ENCODE measurements at places on chromosomes 7 and 10.

- DNase-seq = no peak
These were observed 3.1 kb upstream of the ZFAND2A start for GRCh38 chr7:1163121-1163520.

GRCh38 chr10:77251297-77252013 is 386.2 kb downstream of the KCNMA1 start:
- DNase-seq = peak; percentile 58

- no peak for DNase-seq
These were observed 135.7 kb downstream of the INHBA start for GRCh38 chr7:41567031-41567730.

DNA sequence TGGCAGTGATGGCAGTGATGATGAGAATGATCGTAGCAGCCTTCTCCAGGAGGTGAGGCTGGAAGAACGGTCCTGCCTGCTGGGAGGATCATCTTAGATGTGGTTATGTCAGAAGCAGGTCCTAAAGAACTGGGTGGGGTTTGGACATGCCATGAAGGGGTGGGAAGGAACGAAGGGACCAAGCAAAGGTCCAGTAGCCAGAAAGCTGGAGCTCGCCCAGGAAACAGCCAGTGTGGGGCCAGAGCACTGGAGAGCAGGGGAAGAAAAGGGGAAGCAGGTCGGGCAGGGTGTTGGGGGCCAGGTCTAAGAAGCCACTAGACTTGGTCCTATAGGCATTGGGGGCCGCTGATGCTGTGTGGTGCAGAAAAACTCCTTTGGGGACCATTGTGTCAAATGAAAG is 127.4 kb downstream of the RGS10 start:
- DNase-seq = no peak

All from SK-N-SH (cell line).